ENCODE measurements at places on chromosomes 13 and 19.

GRCh38 chr19:47444388-47444821, 25.1 kb upstream of the MEIS3 start:
- no peak for DNase-seq

- DNase-seq, result no peak
These were observed 3.1 kb downstream of the EFNB2 start for GRCh38 chr13:106532111-106532929.

GRCh38 chr19:33098055-33098534, 17.1 kb downstream of the GPATCH1 start:
- no peak for DNase-seq

- no peak for DNase-seq
These were observed 1.1 kb upstream of the LMTK3 start for GRCh38 chr19:48512504-48513288.

DNA sequence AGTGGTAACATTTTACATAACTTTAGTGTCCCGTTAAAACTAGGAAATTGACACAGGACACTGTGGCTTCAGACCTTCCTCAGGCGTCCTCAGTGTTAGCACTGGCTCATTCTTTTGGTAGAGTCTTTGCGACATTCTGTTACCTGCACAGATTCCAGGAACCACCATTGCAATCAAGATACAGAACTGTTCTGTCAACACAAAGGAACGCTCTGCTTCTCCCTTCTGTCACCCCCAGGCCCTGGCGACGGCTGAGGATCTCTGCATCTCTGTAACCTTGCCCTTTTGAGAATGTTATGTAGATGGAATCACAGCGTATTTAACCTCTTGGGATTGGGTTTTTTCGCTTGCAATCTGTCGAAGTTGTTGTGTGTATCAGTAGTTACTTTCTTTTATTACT, 22.6 kb downstream of the KDM4B start:
- DNase-seq, result no peak

- DNase-seq, result no peak
These were observed 104.7 kb downstream of the TUBGCP3 start for GRCh38 chr13:112483299-112483698.

DNA sequence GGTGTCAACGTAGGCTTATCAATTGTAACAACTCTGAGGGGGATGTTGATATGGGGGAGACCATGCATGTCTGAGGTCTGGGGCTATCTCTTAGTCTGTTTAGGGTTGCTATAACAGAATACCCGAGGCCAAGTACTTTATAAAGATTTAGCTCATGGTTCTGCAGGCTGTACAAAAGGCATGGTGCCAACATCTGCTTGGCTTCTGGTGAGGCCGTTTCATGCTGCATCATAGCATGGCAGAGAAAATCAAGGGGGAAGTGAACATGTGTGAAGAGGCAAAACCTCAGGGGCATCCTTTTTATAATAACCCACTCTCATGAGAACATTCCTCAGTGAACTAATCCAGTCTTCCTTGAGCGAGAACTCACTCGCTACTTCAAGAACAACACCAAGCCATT, 353.8 kb downstream of the ENOX1 start:
- no peak for DNase-seq

- no peak for DNase-seq
These were observed 12.0 kb upstream of the DZIP1 start for GRCh38 chr13:95656386-95657015.

- no peak for DNase-seq
These were observed 13.2 kb downstream of the NAPSA start for GRCh38 chr19:50352242-50352641.

GRCh38 chr13:99500839-99501183, 461 bp upstream of the TM9SF2 start:
- DNase-seq, result no peak

DNA sequence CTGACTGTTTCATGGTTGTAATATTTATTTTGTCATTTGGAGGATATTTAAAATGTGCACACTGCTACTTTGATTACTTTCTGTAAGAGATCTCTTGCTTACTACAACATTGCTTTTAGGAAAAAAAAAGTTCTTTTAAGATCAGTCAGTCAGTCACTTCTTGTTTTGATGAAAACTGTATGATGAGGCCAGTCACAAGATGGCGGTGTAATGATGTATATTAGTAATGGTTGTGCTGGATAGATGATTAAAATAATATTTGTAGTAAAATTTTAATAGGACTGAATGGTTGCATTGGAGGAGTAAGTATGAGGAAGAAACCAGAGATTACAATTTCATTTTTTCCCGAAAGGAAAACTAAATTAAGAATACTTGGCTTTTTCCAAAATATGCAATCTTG, 2411.1 kb downstream of the PCDH9 start:
- DNase-seq, result no peak

DNA sequence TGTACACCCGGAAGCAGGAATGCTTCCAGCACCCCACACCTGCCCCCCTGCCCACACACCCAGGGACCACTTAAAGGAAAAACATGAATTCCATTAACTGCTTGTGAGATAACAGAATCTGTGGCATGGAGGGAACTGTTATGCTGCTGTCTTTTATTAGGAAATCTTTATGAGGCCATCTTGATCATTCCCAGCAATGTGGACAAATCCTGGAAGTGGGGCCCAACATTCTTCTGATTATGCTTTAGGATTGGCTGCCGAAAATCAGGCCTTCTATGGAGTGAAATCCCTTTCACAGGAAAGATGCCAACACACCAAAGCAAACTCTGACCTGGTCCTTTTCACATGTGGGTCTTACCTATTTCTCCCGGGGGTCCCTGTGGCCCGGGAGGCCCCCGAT, 114.5 kb downstream of the COL4A1 start:
- no peak for DNase-seq

Measured in NCI-H345 (cell line).